Inflammatory macrophage (primary cell): ENCODE measurements at places on chromosomes 1 and 21.

GRCh38 chr1:196733091-196733970 is 41.3 kb upstream of the CFHR3 start:
- DNase-seq: no peak

DNA sequence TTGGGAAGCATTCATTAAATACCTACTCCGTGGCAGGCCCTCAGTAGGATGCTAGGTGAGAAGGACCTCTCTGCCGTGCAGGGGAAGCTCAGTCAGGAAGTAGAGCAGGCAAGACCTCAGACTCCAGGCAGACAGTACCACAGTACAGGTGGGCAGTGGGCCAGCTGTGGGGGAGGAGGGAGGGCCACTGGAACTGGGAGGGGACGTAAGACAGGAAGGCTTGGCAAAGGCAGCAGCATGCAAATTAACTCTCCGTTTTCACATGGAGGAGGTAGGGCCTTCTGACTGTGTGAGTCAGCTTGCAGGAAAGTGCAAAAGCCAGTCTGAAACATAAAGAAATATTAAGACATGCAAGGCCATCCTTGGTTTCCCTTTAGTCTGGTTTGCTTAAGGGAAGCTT is 157.7 kb downstream of the TRIM33 start:
- peak; percentile 48 for DNase-seq

- DNase-seq: no peak
Observed at GRCh38 chr21:37983336-37984095, 67.3 kb upstream of the KCNJ6 start.

DNA sequence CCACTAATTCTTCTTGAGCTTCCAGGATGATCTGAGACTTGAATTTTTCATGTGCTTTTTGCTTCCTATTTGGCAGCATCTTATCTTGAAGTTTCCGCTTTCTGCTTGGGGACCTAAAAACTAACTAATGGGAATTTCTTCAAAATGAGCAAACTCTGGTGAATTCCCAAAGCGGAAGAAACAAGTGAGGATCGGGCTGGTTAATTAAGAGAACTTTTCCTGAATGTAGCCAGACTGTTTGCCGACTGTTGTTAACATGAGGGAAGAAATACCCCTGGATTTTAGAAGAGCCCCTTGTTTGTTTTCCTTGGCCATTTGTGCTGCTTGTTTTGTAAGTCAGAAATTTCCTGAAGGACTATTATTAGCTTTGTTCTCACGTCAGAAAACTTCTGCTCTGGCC is 6.1 kb upstream of the SELE start:
- DNase-seq: no peak

- DNase-seq: no peak
Observed at GRCh38 chr21:46561445-46562090, 43.3 kb downstream of the S100B start.

DNA sequence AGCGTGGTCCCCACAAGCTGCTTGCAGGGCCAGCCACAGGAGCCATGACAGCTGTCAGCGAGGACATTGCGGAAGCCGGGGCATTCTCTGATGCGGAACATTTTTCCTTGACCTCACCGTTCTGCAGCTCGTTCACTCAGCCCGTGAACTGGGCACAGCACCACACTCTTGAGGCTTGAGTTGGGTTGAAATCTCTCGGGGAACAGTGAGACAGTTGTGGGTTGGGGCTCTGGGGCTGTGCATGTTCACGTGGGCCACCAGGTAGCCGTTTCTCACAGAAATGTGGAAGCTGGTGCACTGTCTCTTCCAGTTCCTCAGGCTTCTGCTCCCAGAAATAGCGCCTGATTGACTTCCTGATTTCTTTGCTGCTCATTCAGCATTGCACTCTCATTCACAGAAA is 69.8 kb downstream of the SPSB1 start:
- DNase-seq: peak; percentile 55

DNA sequence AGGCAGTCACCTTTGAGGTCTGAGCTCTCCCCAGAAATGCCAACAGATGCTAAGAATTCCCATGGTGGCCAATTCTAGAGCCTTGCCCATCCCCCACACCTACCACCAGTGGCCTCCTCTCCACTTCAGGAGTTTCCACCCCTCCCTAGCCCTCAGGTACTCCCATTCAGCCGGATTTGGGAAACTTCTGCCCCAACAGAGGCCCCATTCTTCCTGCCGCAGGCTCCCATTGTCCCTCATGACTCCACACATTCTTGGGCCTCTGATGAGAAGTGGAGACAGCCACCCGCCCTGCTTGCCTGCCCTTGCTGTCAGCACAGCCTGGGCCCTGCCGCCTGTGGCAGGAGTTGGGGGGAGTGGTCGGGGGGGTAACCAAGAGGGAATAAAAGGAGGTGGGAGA is 4.6 kb downstream of the BLACAT1 start:
- DNase-seq: no peak

DNA sequence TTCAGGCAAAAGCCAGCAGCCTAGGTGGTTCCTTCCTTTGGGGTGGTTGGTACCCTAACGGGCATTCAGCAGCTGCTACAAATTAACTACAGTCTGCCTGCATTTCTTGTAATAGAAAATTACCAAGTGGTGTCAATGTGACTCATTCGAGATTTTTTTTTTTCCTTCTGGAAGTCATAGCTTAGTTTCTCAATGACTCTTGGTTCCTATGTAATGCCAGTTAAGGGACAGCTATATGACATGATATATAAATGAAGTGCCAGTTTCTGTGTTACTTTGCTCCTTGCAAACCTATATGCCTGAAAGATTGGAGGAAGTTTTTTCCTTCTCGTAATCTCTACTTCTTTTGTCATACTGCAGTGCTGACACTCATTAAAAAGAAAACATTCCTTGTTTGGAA is 2.6 kb downstream of the MGST3 start:
- peak; percentile 43 for DNase-seq

- no peak for DNase-seq
Observed at GRCh38 chr1:35426097-35426586, 131.1 kb downstream of the KIAA0319L start.

DNA sequence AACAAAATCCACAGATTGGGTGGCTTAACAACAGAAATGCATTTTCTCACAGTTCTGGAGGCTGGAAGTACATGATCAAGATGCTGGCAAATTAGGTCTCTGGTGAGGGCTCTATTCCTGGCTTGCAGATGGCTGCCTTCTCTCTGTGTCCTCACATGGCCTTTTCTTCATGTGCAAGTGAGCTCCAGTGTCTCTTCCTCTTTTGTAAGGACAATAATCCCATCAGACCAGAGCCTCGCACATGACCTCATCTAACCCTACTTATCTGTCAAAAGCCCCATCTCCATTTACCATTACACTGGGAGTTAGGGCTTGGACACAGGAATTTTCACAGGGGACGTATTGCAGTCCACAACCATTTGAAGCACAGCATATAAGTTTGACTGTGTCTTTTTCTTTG is 181.6 kb downstream of the NEGR1 start:
- DNase-seq: peak; percentile 21

DNA sequence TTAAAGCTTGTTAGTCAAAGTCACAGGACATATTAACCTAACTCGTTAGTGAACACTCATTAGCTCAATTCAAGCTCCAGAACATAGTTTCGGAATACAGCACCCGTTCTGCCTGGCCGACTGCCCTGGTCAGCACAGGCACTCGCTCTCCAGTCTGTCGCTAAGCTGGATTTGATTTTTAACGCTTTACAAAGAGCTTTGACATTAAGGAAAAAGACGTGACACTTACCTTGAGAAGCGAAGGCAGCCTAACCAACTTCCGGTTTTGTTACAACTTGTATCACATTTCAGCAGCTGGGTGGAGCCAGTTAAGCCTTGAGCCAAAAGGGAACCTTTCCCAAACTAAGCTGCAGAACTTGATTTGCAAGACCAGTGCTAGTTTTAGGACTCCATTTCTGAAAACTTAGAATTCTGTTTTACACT is at the start of gene FRRS1:
Gene FRRS1, minus strand, starts transcription at position 258 of the 423 bp plus-strand sequence. CDS start 17,867 bp downstream, outside the sequence.
- DNase-seq: peak; percentile 92

DNA sequence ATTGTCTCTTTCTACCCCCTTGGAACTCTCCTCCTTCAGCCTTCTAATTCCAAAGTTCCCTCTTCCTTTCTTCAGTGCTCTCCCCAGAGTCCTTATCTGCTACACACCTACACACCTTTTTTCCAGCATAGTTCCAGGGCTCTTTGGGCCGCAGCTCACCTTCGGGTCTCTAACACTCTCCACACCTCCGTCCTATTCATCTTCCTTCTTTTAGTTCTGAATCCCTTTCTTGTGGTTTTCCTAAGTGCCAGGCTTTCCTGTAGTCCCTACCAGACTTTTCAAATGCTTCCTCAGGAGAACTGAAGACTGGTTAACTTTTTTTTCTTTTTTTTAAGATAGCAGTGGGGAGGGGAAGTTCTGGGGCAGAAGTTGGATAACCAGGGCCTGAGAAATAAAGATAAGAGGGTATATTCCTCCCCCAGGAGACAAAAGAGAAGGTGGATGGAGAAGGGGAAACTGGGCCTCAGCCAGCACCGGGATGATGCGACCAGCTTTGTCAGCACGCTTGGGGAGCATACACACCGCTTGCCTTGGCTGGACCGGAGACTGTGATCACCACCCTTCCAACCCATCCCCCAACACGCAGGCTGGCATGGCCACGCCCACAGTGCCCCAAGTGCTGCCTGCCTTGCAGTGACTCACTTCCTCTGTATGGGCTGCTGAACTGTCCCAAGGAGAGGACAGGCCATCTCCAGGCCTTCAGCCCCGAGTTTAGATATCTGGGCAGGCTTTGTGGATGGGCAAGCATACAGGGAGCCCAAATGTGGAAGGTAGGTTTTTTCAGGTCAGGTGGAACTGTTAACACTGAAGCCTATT is 2.5 kb upstream of the CERS2 start:
- DNase-seq: peak; percentile 94

- no peak for DNase-seq
Observed at GRCh38 chr1:37484325-37485051, 10.1 kb downstream of the ZC3H12A start.

DNA sequence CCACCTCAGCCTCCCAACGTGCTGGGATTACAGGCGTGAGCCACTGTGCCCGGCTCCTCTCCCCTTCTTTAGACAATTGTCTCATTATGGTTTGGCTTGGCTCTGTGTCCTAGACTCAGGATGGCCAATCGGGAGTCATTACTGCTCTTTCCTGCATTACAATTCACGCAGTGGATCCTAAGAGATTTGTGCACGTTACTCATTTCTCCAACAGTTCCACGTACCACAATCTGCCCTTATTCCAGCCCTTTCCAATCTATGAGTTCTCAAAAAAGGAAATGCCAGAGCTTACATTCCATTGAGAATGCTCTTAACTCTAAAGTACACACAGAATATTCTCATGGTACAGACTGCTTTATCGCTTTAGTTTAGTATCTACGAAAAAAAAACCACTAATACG is 357.0 kb downstream of the GPATCH2 start:
- no peak for DNase-seq

DNA sequence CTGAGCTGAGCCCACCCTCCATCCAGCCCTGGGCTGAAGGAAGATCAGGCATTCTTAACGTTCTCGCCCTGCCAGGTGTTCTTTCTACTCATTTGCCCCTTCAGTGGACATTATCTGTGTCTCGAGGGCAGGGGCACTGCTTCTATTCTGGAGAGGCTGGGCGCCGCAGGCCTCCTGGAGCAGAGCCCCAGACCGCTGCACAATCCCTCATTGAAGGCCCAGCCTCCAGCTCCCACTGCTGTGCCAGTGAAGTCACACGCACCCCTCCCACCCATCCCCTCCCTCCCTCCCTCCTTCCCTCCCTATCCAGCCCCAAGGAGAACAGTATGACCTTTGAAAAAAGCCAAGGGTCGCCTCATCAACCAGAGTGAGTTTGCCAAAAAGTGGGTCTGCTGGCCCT is 76.7 kb downstream of the NFASC start:
- DNase-seq: no peak

- DNase-seq: peak; percentile 97
Observed at GRCh38 chr1:31955917-31956736, 18.0 kb upstream of the PTP4A2 start.

DNA sequence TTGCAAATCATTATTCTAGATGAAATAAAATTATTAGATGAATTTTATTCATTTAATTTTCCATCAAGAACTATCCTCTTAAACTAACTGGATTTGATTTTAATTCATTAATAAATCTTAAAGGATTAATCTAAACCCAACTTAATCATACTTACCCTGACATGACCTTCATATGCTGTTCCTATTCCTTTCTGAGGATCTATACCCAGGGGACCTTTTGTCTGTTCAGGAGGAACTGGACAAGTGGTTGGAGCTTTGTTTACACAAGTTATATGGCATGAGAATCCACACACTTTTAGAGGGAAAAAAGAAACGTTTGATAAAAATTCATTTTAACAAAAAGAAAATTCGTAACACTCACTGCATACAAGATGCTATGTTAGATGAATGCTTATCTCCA is 95.2 kb downstream of the COQ8A start:
- DNase-seq: no peak

DNA sequence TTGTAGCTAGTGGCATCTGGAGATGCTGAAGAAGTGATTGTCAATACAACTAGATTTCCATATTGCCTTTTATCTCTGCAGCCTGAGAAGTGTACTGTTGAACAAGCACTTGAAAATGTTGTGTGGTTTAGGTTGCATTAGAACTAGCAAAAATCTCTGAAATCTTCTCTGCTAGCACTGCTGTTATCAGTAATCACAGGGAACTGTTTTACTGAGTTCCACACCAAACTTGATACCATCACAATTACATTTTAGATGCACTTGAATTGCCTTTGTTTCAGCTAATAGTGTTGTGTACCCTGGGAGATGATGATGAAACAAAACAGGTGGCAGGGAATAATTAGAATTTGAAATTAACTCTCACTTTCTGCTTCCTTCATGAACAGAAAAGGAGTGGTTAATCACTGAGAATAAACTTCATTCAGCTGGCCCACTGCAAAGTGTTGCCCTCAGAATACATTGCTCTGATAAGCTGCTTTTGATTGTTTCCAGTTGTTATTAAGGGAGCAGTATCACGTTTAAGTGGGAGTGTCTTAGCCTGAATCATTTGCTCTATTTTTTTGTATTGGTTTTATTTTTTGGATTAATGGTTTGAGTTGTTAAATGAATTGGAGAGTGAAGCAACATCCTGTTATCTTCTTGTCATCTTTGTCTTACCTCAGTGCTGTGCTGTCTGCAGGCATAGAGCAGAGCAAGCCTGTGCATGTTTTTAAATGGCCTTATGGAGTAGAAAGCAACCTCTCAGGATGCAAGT is 13.0 kb downstream of the FAM20B start:
- DNase-seq: no peak
